Smooth muscle cell of bladder (primary cell): ENCODE measurements at places on chromosomes 12 and 14. TPM values are rescaled to one million over a fixed set of nuclear protein-coding genes. Genes with fewer than 3 reads are reported as not detected.

The SLCO1B1 gene
- total RNA-seq = not detected in 2 replicates

The TAS2R8 gene
- not detected in 2 replicates for total RNA-seq

The VEZT gene
- 46.4 and 56.2 TPM in 2 replicates for total RNA-seq

The CACNA2D4 gene
- 0.43 and 0.55 TPM in 2 replicates for total RNA-seq

The ERP27 gene
- total RNA-seq = not detected in 2 replicates

The CCDC198 gene
- not detected in 2 replicates for total RNA-seq

The HOXC6 gene
- 0.18 and 0.28 TPM in 2 replicates for total RNA-seq

The KLHL33 gene
- total RNA-seq = 0.14 and 0.18 TPM in 2 replicates

The APOF gene
- total RNA-seq = not detected in 2 replicates

The NPFF gene
- not detected in 2 replicates for total RNA-seq
